ENCODE measurements at places on chromosomes 6 and 20.
A peak's percentile ranks its signal among the peaks of the same experiment; 100 is the strongest.

DNA sequence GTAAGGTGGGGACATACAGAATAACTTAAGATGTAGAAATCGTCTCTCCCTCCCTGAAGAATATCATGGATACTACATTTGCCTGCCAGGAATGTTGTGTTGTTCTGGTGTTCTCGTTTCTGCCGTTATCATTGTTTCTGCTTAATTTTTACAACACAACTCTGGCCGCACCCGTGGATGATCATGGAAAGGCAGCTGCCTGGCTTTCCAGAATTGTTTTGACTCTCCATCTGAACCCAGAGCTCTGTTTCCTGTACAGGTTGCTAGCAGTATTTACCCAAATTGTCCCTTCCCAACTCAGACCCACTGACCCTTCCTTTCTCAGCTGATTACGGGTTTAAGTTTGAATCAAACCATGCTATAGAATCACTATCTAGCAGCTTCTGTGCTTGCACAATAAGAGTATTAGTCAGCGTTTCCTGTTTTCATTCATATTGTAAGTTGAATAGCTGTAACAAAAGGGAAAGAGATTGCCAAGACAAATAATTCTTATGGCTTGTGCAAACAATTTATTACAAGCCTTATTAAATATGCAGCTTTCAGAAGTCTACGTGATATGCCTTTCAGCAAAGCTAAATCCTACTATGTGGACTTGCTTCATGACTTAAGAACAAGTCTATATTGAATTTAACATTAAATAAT lies 139.0 kb downstream of the MTHFD1L start:
- DNase-seq, result peak; percentile 97

DNA sequence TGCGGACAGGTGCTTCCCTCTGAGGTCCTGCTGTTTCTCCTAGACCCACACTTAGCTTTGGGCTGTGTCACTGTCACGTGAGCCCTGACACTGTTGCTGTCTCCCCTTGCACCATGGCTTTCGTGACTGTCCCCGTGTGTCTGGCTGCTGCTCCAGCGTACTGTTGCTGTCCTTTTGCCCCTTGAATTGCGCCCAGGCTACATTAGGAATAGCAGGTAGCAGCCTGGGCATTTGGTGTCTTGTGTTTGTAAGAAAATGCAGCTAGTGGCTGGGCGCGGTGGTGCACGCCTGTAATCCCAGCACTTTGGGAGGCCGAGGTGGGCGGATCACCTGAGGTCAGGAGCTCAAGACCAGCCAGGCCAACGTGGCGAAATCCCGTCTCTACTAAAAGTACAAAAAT lies 46.1 kb downstream of the GMPR start:
- DNase-seq, result no peak

DNA sequence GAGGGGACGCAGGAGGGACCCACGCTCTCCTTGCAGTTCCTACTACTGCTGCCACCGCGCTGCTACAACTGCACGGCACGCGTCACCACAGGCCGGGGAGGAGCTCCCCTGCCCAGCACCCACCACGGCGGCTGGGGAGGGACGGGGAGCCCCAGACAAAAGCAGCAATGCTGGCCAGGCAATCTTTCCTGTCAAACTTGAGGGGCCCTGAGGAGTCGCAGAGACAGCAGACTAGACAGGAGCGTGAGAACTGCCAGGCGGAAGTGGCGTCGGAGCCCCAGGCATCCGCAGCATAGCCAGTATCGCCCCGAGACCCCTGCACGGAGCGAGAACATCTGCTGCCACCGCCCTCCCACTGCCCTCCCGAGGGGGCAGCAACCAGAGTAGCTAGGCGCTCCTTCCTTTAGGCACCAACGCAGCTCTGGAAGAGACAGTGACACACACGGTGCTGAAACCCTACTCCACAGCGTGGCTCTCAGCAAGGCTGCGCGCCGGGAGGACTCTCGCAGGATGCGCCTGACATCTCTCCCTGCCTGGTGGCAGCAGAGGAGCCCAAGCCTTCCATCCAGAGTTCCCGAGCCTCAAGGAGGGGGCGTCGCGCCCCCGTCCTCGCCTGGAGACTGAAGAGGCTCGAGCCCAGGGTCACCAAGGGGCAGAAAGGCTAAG lies 2.2 kb downstream of the TAF4 start:
- peak; percentile 12 for DNase-seq

DNA sequence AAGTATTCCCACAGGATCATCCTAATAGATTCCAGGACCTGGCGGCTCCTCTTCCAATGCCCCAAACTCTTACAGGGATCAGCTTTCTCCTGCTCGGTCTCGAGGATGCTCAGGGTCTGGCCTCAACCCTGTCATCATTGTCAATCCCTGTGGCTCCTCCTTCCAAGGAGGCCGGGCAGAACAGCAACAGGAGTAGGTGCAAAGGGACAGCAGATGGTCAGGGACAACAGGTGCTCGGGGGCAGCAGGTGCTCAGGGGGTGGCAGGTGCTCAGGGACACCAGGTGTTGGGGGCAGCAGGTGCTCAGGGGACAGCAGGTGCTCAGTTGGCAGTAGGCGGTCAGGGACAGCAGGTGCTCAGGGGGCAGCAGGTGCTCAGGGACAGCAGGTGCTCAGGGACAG lies 84.8 kb downstream of the TTLL2 start:
- no peak for DNase-seq

DNA sequence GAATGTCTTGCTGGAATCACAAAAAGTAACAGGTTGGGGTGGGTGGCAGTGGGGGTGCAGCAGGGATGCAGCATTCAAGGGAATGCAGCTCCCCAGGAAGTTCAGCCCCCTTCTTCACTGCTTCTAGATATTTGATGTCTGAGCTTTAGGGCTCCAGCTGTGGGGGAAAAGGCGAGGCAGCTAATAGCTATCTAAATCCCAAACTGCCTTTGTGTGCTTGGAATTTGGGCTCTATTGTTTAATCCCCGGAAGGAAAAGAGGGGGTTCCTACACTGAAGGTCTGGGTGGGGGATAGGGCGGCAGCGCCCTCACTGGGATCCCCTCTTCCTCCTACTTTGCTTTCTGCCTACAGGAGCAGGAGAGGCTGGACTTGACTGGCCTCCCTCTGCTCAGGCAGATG lies 116.5 kb downstream of the SOBP start:
- no peak for DNase-seq

GRCh38 chr6:28349344-28349891 lies 329 bp upstream of the ZKSCAN3 start:
- DNase-seq, result no peak

DNA sequence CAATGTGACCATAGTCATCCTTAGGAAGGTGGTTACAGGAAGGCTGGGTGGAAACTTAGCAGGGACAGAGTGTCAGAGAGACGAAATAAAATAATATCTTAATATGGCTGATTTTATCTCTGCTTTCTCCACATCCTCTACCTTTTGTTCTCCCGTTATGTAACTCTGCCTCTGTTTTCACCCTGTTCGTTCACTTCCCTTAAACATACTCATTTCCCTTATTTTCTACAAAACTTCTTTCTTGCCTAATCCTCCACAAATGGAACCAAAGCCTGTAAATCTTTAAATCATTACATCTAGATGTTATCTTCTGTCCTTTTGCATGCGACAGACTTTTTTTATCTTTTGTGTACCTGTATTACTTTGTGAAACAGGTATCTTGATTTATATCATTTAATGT lies 23.3 kb upstream of the CRIP3 start:
- DNase-seq, result no peak

DNA sequence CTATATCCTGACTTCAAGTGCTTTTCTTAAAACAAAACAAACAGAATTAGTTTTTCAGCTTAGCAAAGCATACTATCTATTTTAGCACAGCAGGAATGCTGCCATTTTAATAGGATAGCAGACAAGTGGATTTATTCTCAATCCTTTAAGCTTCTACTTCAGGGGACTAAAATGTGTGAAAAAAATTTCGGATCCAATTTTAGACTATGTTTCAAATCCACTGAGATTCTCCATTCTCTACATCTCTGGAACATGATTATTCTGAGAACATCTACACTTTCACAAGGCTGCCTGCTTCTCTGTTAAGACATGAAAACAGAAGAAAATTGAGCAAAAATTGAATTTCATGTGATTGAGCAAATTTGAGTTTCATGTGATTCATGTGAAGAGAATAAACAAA lies 1321.3 kb downstream of the HACE1 start:
- DNase-seq, result no peak

- DNase-seq, result no peak
These were observed 26.9 kb downstream of the ANKEF1 start for GRCh38 chr20:10061641-10062040.

DNA sequence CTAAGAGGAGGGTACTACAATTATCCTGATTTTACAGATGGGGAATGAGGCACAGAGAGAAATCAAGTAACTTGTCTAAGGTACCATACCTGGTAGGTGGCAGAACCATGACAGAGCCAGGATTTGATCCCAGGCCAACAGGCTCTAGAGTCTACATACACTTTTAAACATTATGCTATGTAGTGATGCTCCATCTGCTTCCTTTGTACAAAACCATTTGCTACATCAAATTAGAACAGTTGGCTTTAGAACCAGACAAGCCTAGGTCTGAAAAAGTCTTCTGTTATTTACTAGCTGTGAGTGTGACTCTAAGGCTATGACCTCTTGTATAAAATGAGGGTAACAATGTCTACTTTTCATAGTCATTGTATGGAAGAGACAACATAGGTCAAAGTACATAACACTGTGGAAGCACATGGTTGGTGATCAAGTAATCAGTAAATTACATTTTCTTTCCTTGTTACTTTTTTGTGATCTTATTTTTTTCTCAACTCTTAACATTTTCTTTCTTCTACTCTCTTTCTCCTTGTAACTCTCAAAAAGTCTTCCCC lies 122.1 kb downstream of the PDSS2 start:
- DNase-seq, result no peak

- no peak for DNase-seq
These were observed 107.4 kb downstream of the PXDC1 start for GRCh38 chr6:3643921-3644738.

- peak; percentile 95 for DNase-seq
These were observed 107.1 kb downstream of the MRPL14 start for GRCh38 chr6:44020148-44020547.

DNA sequence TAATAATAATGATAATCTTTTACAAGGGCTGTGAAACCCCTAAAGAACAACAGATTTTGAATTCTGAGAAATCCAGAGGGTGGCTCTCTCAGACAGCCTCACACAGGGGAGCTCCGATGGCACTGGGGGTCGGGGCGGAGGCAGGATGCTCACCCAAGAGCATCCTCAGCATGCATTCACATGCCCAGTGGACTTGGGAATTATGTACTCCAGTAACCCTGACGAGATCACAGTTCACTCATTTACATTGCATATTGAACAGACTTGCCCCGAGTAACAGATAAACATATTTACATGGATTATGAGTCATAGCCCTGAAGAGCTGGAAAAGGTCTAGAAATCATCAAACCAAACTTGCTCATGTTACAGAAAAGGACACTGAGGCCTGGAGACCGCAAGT lies 482.7 kb upstream of the JARID2 start:
- DNase-seq, result peak; percentile 13

DNA sequence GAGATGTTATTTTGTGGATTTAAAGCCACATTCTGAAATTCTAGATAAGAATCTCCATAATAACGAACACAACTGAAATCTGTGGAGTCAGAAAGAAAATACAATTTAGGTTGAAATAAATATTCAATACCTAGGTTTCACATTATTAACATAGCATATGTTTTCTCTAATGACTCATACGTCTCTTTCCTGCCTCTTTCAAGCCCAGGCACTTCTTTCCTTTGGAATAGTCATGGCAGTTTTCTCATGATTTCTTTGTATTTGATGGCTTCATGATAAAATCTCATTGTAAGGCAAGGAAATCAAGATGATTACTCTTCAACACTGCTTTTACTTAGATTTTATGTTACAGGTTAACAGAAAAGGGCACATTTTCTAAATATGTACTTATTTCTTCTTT lies 803.7 kb downstream of the PHF3 start:
- no peak for DNase-seq

DNA sequence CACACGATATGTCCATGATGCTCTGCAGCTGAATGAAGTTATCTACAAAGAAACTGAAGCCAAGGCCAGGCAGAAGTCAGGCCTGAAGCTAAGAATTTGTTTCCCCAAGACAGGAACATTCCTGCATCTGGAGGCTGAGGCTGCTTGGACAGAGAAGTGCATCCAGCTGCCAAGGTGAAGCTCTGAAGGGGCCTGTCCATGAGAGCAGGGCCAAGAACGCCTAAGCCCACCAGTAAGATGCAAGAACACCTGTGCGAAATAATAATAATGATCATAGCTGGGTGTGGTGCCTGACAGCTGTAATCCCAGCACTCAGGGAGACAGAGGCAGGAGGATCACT lies 37.7 kb upstream of the B4GALT5 start:
- peak; percentile 38 for DNase-seq

- DNase-seq, result peak; percentile 61
These were observed 695.2 kb downstream of the PHF3 start for GRCh38 chr6:64330694-64331307.

GRCh38 chr6:150142097-150142669 lies 661 bp upstream of the PPP1R14C start:
- peak; percentile 30 for DNase-seq

DNA sequence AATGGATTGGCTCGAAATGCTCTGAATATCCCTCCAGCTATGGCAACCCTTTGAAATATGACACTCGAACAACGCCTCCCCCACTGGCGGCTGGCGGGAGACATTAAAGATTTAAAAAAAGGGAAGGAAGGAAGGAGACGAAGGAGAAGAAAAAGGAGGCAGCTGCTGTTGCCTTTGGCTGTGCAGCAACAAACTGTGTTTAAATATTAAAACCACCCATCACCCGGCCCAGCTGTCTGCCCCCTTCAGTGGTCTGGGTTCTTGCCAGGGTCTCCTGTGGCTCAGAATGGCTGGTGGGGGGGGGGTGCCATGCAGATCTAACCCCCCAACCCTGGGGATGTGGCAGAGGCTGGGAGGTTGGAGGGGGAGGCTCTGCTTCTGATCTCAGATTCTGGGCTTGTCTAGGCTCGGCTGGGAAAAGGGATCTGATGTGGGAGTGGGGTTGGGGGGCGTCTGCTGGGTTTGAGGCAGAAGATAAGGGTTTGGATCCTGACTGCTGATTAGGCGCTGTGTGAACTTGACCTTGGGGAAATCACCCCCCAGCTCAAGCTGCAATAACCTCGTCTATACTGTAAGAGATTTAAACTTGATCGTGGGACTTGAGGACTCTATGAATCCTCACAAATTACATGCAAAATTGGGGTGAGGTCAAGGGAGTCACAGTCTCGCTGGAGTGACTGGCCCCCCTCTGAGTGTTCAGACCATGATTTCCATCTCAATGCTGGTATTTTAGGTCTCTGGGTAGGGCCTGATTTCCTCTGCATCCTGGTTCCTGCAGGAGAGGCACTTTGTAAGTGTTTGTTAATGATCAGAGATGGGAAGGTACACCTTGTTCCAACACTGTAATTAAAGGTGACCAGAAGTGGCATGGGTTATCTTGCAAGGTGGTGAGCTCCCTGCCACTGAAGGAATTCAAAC lies 40.3 kb upstream of the BLCAP start:
- no peak for DNase-seq

GRCh38 chr6:165877773-165878172 lies 214.7 kb upstream of the PDE10A start:
- no peak for DNase-seq

GRCh38 chr6:96505363-96505762 lies 16.2 kb upstream of the UFL1 start:
- no peak for DNase-seq

DNA sequence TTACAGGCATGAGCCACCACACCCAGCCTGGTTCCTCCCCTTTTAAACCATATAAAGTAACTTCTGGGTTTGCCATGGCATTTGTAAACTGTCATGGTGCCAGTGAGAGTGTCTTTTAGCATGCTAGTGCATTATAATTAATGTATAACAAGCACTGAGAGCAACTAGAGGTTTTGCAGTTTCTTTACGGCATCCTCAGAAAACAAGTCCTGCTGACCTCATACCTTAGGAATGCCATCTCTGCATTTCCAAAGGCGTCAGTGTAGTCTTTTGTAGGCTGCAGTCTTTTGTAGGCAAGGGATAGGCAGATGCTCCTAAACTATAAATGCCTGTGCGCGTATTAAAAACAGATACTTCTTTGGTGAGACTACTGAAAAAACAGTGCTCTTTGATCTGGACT lies 75.0 kb upstream of the EZR start:
- DNase-seq, result peak; percentile 80
